ENCODE measurements at places on chromosomes 1 and 21.
A peak's percentile ranks its signal among the peaks of the same experiment; 100 is the strongest.

GRCh38 chr1:102032534-102032933, 35.8 kb upstream of the OLFM3 start:
- no peak for DNase-seq

DNA sequence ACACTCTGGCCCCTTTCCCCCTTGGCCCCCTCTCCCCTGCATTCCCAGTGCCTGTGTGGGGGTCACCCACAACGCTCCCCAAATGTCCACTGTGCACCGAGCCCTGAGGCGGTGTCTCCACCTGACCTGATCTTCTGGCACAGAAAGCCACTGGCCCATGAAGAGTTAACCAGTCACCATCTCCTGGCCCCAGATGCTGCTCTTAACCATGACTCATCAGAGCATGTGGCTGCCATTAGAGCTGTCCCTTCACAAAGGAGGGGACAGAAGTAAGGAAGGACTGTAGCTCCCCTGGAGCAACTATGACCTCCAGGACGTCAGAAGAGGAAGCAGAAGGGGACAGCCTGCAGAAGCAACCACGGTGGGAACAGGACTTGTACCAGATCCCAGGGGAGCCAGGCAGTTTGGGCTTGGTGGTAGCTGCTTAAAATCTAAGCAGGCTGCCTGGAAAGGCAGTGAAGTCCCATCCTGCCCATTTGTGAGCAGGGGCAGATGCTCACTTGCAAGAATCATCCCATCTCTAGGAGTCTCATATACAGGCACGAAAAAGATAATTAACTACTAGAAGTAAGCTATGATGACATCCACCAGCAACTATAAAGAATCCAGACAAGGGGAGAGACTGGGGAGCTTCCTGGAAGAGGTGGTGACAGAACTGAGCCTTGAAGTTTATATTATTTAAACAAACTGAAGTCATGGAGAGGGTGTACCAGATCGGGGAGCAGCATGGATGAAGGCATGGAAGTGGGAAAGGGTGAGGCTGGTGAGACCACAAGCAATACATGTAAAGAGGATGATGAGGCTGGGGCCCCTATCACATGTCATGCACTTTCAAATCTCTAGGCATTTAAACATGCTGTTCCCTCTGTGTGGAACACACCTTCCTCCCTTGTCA, 1.1 kb upstream of the TTC39A start:
- DNase-seq: peak; percentile 63

DNA sequence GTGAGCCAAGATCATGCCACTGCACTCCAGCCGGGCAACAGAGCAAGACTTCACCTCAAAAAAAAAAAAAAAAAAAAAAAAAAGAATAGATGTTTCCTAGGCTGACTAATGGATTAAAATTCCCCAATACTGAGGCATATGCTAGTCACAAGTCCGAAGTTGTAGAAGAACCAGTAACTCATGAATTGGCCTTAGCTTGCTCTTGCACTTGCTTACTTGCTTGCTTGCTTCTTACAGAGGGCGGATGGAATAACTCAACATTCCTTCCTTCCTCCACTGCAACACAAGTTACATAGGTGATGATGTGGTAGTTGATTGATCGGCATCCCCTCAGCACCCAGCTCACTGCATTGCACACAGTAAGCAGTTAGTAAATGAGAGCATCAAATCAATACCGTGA, 2.8 kb upstream of the TARS2 start:
- DNase-seq: no peak

DNA sequence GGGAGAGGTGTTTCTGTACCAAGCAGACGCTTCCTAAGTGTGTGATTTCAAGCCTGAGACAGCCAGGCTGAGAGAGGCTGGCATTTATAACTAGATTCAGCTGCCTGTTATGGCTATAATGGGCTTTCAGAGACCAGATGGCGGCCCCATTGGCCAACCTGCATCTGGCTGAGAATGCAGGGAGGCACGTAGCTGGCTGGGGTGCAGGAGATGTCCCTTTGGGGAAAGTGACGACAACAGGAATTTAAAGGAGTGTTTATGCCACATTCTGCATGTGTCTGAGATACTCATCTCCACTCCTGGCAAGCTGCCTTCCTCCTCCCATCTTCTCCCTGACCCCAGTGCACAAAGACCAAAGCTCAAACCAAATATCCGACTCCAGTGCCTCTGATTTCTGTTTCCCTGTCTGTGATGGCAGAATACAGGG, 21.3 kb upstream of the CCDC190 start:
- no peak for DNase-seq

- no peak for DNase-seq
Observed at GRCh38 chr1:8437347-8437746, 119.4 kb downstream of the SLC45A1 start.

DNA sequence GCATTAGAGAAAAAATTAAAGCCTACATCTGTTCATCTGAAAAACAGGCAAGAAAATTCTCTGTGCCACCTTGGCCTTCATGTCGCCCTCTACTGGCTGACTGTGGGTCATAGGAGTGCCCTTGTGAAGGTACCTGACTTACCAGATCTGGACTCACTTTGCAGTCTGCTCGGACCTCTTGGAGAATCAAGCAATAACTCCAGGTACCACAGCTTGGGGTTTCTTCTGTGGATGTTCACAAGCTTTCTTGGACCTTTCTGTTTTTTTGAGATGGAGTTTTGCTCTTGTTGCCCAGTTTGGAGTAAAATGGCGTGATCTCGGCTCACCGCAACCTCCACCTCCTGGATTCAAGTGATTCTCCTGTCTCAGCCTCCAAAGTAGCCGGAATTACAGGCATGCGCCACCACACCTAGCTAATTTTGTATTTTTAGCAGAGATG, 2.4 kb upstream of the PRAMEF18 start:
- DNase-seq: no peak

- DNase-seq: no peak
Observed at GRCh38 chr1:40204856-40205255, 42.9 kb upstream of the TMCO2 start.

DNA sequence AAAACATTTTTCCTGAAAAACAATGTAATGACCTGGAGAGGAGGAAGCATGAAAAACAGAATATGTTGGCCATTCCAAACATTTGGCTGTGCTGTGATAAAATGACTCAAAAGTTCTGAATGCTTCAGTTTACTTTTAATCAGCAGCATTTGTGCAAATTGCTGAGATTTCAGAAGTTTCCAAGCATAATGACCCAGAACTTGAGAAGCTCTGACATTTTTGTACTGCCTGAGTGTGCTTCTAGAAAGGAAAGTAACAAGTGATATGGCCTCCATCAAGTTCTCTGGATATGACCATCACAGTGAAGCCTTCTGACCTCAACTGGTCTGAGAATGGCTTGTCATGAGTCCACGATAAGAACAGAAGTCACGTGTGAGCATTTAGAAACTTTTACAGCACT, 283.4 kb upstream of the ZRANB2 start:
- no peak for DNase-seq

- DNase-seq: no peak
Observed at GRCh38 chr1:112744009-112744578, 29.0 kb upstream of the PPM1J start.

DNA sequence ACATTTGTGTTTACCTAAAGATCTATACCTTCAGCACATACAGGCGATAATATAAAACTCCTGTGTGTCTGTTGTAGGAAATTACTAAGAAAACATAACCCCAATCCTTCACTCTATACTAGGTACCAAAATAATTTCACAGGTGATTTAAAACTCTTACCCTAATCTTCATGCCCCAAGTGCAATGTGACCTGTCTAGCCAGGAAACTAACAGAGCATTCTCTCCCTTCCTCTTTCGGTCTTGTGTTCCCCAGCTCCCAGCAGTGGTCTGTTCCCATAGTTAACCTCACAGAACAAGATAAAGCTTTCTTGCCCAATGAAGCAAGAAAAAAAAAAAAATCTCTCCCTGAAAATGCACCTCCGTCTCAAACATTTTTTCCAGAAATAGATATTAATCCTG, 493.5 kb downstream of the DPYD start:
- no peak for DNase-seq

- DNase-seq: no peak
Observed at GRCh38 chr1:175062858-175063257, 4.8 kb upstream of the TNN start.

- DNase-seq: no peak
Observed at GRCh38 chr1:203622486-203622885, 4.1 kb upstream of the ATP2B4 start.

DNA sequence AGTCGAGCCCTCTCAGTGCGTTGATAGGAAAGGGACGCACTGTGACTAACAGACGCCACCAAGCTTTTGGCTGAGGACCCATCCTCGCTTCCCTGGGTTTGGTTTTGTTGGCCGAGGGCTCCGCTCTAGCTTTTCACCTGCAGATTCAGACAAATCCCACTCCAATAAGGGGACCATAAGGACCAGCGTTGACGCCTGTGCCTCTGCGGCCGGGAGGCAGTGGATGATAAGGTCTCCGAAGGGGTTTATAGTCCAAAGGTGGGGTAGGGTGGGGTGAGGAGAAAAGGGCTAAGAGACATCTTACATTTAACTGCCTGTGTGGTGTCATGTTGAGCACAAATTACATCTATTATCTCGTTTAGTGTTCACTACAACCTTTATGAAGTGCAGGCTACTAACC, 760 bp downstream of the PEX14 start:
- no peak for DNase-seq

GRCh38 chr1:208939537-208940085, 643.9 kb upstream of the CAMK1G start:
- no peak for DNase-seq

- peak; percentile 94 for DNase-seq
Observed at GRCh38 chr1:9588551-9589143, at the start of gene TMEM201. TSS of gene TMEM201 (plus strand) at chr1:9588911. CDS start at chr1:9588931, 20 bp downstream.

DNA sequence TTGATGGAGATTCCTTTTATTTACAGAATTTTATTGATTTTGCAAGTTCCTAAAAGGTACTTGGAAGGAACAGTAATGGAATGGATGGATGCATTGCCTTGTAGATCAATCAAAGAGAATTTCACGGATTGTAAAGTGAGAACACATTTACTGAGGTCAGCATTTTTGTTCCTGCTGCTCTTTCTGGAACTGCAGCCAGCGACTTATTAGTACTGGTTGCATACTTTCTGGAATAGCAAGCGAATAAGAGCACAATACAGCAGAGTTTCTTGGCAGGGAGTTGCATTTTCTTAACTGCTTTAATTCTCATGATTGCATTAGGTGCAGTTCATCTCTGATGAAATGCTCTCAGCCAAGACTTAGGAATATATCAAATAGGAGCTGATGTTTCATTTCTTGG, 106.1 kb upstream of the CHODL start:
- DNase-seq: no peak

DNA sequence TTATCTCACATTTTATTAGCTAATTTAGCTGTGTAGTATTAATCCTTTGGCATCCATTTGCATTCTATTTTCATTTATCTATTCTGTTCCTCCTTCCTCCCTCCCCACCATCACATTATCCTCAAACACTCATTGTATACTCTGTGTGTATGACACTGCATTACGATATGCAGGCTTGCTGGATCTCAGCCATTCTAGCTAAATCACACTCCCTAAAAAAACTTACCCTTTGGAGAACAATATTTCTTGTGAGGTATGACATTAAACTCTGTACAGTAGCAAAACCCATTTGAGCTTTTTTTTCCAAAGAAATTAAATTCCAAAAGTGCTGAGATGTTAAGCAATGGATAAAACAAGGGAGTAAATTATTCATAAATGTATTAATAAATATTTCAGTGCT, 11.4 kb upstream of the RAB3GAP2 start:
- DNase-seq: no peak

- DNase-seq: no peak
Observed at GRCh38 chr1:160665330-160666078, 18.7 kb upstream of the SLAMF1 start.

DNA sequence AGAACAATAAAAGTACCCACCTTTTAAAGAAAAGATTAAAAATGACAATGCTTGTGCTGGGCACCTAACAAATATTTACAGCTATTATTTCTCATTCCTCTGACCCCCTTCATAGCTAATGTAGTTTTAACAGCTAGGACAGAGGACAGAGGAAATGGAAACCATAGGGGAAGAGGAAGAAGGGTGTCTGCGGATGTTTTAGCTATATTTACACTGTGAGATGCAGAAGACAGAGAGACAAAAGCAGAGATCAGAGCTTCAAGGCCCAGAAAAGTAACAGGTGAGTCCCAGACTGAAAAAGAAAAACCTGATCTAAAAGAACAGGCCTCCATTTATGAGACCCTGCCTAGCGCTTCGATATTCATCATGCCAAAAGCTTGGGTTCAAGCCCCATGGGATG, 72.0 kb downstream of the ZNF281 start:
- no peak for DNase-seq

DNA sequence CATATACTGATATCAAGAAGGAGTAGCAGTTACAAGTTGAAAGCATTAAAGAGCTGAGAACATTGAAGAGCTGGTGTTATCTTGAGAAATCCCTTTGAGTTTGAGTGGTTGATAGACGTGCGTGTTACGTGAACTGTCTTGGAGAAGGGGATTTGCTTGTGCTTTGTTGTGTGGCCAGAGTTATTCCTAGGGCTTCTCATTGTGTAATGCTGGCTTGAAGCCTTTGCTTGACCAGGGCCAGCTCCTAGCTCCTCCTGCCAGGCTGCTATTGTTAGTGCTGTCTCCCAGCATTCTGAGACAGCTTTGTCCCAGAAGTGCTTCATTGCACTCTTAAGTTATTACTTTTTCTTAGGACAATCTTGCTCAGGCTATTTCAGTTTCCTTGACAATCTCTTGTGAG, 116.2 kb upstream of the KCNK2 start:
- no peak for DNase-seq

Measured in chondrocyte (in vitro differentiated cells).